EH (cell line): ENCODE measurements at places on chromosomes 5 and 9.

- no peak for DNase-seq
Observed at GRCh38 chr5:178532666-178533065, 57.5 kb downstream of the COL23A1 start.

- peak; percentile 78 for DNase-seq
Observed at GRCh38 chr5:97986069-97986468, 787.4 kb upstream of the RGMB start.

DNA sequence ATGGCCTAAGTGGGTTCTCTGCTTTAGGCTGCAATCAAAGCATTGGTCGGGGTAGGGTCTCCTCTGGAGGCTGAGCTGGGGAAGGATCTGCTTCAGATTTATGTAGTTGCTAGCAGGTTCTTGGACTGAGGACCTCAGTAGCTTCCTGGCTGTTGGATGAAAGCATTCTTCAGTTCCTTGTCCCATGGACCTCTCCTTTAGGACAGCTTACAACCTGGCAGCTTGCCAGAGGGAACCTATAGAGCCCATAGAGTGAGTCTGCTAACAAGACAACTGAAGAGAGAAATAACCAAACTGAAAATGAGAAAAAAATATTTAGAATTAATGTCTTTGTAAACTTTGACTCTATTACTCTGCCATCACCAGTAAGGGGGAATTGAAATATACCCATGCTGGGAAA lies 12.4 kb downstream of the MRPS30 start:
- no peak for DNase-seq

GRCh38 chr5:68334553-68334886 lies 119.0 kb downstream of the PIK3R1 start:
- no peak for DNase-seq

DNA sequence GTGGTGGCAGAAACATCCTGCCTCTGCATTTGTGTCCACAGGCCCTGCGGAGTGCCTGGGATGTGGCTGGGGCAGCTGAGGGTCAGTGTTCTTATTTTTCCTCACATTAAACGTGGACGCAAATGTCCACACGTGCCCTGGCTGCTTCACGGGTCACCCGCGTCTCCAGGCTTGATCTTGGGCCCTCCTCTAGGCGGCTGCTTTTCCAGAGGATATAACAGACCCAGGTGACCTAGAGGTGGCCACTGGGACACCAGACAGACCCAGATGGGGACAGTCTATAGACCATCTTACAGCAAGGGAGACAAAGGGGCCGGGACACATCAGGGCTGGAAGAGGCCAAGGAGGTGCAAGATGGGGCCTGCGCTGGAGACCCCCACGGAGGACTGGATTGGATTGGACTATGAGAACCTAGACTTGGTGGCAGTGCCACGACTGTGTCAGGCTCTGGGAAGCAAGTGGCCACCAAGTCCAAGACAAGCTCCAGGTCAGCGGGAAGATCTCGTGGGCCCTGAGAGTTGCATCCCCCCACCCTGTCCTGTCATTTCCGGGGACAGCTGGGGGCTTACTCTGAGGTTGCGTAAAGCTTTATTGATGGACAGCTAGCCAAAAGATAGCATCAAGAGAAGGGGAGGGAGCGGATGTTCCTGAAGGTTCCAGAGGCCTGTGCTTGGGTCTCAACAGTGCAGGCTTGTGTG lies 6.9 kb downstream of the WNK2 start:
- no peak for DNase-seq

DNA sequence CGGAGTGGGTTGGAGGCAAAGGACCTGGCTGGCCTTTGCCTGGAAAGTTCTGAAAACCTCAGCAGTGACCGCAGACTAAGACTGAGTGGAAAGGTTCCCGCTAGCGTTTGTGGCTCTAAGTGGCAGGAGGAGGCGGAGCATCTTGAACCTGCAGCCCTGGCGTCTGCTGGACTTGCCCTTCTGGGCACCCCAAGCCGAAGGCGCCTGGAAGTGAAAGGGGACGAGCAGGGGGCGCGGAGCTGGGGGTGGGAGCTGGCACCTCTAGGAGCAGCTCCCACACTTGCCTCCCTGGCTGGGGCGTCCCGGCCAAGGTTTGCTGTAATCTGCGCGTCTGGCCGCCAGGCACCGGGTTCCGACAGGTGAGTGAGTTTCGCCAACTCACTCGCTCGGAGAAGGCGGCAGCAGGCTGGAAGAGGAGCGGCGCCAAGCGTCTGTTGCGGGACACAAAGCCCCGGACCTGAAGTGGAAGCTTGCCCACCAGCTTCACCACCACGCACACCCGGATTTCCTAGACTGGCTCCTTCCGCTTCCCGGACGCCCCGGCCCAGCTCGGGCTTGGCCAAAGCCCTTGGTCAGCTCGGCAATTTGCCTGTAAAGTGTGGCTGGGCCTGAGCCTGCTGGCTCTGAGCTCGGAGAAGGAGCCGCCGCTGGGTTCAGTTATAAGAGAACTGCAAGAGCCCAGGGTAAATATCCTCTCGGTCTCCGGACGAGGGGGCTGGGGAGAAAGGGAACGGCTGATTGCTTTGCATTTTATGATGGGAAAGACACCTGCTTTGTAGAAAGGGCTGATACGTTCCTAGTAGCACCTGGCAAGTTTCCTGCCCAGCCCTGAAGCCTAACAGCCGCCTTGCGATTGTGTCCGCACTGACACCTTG lies at the start of gene GNA14:
TSS of gene GNA14 (minus strand) at position 89 of the 875 bp plus-strand sequence. CDS start 529 bp downstream, outside the sequence.
- no peak for DNase-seq

GRCh38 chr5:77774981-77775789 lies 954 bp downstream of the TBCA start:
- peak; percentile 1 for DNase-seq

- no peak for DNase-seq
Observed at GRCh38 chr9:91503673-91504081, 80.0 kb upstream of the NFIL3 start.

DNA sequence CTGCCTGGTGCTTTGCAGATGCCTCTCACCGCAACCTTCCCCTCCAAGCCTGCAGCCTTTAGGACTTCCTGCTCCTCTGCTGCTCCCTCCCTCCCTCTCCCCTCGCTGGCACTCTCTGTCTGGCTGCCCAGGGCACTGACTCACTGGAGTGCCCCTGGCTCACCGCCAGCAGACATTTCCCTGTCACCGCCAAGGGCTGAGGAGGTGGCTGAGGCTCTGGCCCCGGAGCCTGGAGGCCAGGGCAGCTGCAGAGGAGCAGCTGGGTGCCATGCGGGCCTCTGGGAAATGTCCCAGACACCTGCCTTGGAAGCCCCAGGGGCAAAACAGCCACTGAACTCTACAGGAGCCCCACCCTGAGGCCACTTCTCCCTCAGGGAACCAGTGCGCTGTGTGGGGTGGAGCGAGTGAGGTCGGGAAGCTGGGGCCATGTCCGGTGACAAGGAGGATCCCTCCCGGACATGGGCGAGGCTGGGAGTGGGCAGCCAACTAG lies 53.4 kb downstream of the TENT4A start:
- peak; percentile 92 for DNase-seq

GRCh38 chr9:104074876-104075275 lies 19.2 kb upstream of the SMC2 start:
- peak; percentile 84 for DNase-seq

- DNase-seq = no peak
Observed at GRCh38 chr5:150347451-150347850, 10.0 kb upstream of the TCOF1 start.

DNA sequence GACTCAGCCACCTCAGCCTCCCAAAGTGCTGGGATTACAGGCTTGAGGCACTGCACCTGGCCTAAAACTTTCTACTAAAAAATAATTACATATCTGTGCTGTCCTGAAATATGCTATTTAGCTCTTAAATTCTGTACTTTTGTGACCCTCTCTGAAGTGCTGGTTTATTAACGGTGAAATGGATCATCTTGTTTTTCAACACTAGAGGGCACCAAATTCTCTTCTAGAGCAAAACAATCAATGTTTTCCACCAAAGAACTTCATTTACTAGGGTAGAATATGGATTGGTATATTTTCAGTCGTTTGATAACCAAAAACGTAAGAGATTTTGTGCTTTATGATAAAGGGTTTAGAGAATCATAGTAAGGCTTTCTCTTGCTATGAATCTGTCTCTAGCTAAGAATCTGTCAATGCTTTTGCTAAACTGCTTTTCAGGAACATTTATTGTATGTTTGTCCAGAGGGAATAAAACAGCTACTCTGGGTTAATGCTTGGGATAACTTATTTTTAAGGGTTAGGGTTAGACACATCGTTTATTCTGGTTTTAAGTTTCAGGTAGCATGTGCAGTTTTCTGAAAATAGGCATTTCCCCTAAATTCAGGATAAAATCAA lies 63.6 kb downstream of the RNF180 start:
- peak; percentile 50 for DNase-seq

DNA sequence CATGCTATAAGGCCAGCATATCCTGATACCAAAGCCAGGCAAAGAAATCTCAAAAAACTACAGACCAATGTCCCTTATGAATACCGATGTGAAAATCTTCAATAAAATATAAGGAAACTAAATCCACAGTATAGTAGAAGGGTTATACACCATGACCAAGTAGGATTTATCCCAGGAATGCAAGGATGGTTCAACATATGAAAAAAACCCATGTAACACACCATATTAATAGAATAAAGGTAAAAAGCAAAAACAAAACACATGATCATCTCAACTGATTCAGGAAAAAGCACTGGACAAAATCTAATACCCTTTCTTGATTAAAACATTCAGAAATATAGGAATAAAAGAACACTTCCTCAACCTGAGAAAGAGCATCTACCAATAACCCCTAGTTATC lies 6.1 kb downstream of the FBXL17 start:
- no peak for DNase-seq

DNA sequence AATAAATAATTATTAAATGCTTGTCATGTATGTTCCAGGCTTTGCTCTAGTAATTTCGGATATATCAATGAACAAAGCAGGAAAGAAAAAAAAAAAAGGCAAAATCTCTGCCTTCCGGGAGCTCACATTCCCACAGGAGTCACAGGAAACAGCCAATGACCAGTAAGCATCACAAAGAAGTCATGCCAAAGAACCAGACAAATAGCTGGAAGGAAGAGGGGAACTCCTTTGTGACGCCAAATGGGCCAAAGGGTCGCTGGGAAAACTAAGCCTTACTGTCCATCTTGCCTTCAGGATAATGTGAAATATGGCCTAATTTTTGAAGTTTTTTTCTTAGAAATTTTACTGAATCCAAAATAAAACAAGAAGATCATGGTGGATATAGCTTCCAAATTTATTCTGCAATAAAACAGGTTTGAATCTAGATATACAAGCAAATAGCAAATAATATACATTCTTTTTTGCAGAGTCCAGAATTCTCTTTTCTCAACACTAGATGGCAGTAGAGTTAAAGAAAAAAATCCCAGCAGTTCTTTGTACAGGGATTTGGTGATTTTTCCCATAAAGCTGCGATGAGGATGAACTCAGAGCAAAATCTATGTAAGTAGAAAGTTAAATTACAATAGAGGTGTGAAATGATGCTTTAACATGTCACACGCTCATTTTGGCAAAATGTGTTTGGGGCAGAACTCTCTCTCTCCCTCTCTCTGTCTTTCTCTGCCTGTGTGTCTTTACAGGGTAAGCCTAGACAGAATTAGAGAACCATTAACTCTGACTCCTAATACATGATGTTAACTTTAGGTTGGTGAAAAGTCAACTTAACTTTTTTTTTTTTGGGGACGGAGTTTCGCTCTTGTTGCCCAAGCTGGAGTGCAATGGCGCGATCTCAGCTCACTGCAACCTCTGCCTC lies 60.0 kb upstream of the TUT7 start:
- peak; percentile 46 for DNase-seq

- DNase-seq = peak; percentile 75
Observed at GRCh38 chr9:16526380-16526779, 344.1 kb downstream of the BNC2 start.

- DNase-seq = no peak
Observed at GRCh38 chr9:15246708-15247107, 60.3 kb downstream of the TTC39B start.

DNA sequence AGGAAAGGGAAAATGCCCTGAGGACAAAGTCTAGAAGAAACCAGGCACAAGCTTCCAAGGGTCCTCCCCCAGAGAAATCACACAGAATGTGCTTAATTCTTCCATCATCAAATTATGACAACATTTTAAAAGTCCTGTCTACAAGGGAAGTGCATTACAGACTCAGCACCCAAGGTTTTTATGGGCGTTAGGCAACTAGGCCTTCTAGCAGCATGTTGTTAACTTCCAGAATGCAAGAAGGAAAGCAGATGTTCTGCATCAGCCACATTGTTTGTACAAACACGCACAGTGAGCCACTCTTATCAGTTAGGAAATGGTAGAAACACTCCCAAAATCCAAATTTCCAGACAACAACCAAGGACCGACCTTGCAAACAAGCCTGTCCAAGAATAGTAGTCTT lies 26.5 kb downstream of the SMC5 start:
- peak; percentile 62 for DNase-seq

- no peak for DNase-seq
Observed at GRCh38 chr5:53087621-53088121, 21.9 kb downstream of the MOCS2 start.

GRCh38 chr5:128574041-128574440 lies 36.0 kb upstream of the FBN2 start:
- peak; percentile 63 for DNase-seq

DNA sequence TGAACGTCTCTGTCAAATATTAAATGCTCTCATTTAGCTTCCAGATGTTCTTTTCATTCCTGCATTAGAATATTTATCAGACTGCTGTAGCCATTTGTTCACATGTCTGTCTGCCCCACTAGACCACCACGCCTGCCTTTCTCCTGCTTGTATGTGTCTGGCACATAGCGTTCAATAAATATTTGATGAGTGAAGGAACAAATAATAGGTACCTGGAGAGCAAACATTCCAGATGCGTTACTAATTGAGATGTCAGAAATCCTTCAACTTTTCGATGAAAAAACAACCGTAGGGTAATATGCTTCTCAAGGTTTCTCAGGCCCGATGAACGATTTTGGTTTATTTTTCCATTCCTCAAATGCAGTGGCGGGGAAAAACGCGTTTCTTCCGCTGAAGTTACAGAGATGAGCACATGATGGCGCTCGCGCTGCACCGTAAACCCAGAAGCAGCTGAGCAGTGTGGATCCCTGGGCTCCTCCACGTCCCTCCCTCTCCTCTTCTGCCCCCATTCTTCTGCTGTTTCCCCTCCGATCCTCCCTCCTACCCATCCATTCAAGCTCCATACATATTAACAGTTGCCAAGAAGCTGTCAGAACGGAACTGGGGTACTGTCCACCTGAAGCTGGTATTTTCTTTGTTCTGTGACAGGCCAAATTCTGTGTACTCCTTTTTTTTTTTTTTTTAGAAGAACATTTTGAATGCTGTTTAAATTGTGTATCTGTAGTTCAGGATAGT lies 245.4 kb downstream of the MPDZ start:
- peak; percentile 58 for DNase-seq

- DNase-seq = no peak
Observed at GRCh38 chr9:129889122-129889940, 54.1 kb downstream of the USP20 start.

GRCh38 chr5:34038390-34038789 lies 4.6 kb downstream of the C1QTNF3 start:
- peak; percentile 10 for DNase-seq

- DNase-seq = no peak
Observed at GRCh38 chr9:4850603-4851310, 58.0 kb downstream of the RCL1 start.

GRCh38 chr9:121637713-121638220 lies 13.7 kb upstream of the DAB2IP start:
- DNase-seq = peak; percentile 56
